ENCODE measurements at places on chromosomes 7 and 10. TPM values are rescaled to one million over a fixed set of nuclear protein-coding genes. Genes with fewer than 3 reads are reported as not detected.

Gene TTYH3
- total RNA-seq: 324 TPM

Gene SMURF1
- 23.1 TPM for total RNA-seq

Gene CDNF
- 2.2 TPM for total RNA-seq

Gene PRSS1
- total RNA-seq: not detected

Gene SPDYE3
- total RNA-seq: not detected

Gene DCLRE1A
- 2.8 TPM for total RNA-seq

Gene C10orf67
- not detected for total RNA-seq

All from glutamatergic neuron (in vitro differentiated cells).